ENCODE measurements at places on chromosomes 16 and 17. TPM values are rescaled to one million over a fixed set of nuclear protein-coding genes. Genes with fewer than 3 reads are reported as not detected.
A peak's percentile ranks its signal among the peaks of the same experiment; 100 is the strongest.

HOXB3 gene
- 0.97 TPM for total RNA-seq

GRCh38 chr17:50861822-50862528 is 4.2 kb downstream of the TOB1 start:
- DNase-seq = no peak

DNA sequence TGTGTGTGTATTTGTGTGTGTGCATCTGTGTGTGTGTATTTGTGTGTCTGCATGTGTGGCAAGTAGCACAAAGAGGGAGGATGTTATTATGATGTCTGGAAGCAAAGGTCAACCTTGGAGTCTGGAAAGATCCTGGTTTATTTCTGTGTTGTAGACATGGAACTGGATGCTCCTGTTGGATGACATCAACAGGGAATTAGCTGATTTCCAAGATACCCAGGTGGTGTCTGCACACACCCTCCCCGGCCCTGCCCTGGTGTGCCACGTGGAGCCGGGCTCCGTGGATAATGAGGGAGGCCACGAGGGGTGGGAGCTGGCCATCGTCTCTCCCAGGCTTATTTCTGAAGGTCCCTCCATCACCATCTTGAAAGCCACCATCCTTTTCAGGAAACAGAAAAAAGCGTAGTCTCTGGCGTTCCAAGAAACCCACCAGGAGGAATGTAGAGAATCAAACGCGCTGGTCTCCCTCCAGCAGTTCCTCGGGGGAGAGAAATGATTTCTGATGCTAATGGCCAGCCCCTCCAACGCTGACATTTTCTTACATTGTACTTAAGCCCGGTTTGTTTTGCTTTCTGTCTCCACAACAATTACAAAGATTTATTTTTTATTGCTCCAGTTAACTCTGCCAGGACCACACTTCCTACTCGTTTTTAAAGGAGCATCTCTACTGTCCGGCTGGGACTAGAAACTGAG is 93.3 kb downstream of the FOXL1 start:
- peak; percentile 42 for DNase-seq

CDC27 gene
- total RNA-seq = 40.6 TPM

DNA sequence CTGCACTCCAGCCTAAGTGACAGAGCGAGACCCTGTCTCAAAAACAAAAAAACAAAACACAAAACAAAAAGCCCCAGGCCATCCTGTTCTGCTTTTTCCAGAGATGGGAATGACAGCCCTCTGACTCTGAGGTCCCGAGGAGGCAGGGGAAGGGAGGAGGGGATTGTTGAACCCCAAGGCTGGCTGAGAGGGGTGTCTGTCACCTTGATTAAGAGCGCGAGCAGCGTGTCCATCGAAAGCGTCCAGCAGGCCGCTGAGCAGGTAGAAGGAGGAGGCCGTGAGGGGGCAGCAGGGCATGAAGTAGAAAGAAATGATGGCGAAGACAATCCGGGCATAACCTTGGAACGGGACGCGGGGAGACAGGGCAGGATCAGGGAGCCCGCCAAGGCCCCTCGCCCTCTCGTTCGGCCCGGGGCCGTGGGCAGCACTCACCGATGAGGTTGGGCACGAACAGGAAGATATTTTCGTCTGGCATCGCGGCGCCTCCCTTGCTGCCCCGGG is 593 bp downstream of the CDIPT start:
- DNase-seq = no peak

OR1A2 gene
- not detected for total RNA-seq

GRCh38 chr16:56734429-56734828 is 4.5 kb downstream of the NUP93 start:
- DNase-seq = no peak

- DNase-seq = no peak
These were observed 107.1 kb upstream of the GSE1 start for GRCh38 chr16:85505794-85506634.

- no peak for DNase-seq
These were observed 130.6 kb downstream of the SEC14L1 start for GRCh38 chr17:77271411-77271810.

GRCh38 chr17:17042851-17043460 is 699 bp downstream of the MPRIP start:
- no peak for DNase-seq

- DNase-seq = no peak
These were observed 15.4 kb downstream of the KATNB1 start for GRCh38 chr16:57750796-57751538.

CAPN15 gene
- total RNA-seq = 95.5 TPM

RAMP2 gene
- 34.2 TPM for total RNA-seq

DNA sequence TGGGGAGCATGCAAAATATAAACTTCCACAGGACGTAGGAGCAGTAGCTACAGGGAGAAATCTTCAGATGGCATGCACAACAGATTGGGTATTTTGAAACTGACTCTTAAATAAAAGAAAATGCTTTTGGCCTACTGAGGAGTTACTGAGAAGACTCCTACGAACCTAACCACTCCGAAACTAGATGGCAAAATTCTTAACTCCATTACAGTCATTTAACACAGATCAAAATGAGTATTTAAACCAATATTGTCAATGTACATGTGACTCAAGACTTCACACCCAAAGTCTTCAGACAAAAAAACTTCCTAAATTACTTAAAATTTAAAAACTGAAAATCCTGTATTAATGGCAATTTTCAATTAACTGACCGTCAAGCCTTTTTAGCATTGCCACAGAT is 8.4 kb upstream of the TERB1 start:
- DNase-seq = no peak

DNA sequence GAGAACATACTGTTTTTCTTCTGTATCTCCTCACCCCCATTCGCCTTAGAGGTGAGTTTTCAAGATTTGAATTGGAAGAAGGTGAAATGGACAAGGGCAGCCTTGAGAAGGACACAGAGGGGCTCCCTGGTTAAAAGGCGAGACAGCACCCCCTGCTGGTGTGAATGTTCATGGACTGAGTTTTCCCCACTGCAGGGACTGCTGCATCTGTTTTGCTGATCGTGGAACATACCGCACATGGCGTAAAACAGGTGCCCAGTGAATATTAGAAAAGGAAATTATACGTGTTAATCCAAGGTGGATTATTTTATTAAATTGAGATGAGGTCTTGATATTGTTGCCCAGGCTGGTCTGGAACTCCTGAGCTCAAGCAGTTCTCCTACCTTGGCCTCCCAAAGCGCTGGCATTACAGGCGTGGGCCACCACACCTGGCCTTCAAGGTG is 54.5 kb downstream of the NDE1 start:
- DNase-seq = peak; percentile 94

KDM6B gene
- 12.5 TPM for total RNA-seq

DNA sequence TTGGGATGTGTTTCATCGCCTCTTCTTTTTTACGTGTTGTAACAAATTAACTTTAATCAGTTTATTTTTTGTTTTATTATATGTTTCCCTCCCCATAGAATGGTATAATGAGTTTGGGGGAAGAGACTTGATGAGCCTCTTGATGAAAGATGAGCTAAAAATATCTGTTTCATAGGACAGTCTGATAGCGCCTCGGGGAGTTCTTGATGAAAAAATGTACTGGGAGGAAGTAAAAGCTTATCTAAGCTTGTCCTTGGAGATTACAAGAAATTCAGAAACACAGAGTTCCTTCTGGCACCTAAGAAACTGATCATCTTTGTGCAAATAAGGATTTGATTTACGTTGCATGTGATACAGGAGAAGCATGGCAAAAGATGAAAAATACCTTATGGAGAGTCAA is 350.2 kb upstream of the CDH8 start:
- DNase-seq = no peak

DNA sequence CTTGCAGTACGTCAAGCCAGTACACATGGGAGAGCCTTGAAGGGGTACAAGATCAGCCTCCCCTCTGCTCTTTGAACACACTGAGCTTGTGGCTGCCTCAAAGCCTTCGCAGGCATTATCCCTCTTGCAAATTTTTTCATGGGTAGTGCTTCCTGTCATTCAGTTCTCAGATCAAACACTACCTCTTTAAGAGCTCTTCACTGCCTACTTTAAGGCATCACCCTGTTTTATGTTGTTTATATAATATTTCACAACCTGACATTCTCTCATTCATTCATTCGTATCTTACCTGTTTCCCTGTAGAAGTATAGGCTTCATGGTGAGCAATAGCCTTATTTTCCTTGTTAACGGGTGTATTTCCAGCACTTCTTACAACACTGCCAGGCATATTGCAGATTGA is 269.1 kb downstream of the CDH13 start:
- DNase-seq = no peak

DNA sequence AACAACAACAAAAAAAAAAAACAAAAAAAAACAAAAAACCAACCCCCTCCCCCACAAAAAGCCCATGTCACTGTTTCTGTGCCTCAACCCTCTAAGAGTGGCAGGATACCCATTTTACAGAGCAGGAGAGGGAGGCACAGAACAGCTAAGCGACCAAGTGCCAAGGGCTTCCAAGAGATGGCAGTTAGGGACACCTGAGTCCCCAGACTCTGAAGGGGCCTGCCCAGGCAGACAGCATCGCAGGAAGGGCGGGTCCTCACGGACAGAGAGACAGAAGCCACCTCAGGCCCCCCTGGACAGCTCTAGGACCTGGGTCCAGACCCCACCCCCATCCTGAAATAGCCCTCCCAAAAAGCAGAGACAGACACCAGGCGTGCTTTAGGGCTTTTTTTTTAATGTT is 21.6 kb upstream of the CPSF4L start:
- DNase-seq = no peak

SLC9A5 gene
- 0.57 TPM for total RNA-seq

GRCh38 chr16:711548-712320 is 3.2 kb upstream of the METRN start:
- peak; percentile 95 for DNase-seq

FN3K gene
- 4.8 TPM for total RNA-seq

FLII gene
- 202 TPM for total RNA-seq

DNA sequence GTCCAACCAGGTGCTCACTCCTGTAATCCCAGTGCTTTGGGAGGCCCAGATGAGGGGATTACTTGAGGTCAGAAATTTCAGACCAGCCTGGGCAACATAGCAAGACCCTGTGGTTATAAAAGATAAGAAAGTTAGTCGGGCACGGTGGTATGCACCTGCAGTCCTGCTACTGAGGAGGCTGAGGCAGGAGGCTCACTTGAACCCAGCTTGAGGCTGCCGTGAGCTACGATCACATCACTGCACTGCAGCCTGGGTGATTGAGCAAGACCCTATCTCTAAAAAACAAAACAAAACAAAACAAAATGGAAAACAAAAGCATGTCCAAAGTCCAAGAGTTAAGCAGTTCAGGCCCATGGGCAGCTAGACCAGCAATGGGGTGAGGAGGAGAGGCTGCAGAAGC is 143.2 kb downstream of the IRX5 start:
- peak; percentile 20 for DNase-seq

DNA sequence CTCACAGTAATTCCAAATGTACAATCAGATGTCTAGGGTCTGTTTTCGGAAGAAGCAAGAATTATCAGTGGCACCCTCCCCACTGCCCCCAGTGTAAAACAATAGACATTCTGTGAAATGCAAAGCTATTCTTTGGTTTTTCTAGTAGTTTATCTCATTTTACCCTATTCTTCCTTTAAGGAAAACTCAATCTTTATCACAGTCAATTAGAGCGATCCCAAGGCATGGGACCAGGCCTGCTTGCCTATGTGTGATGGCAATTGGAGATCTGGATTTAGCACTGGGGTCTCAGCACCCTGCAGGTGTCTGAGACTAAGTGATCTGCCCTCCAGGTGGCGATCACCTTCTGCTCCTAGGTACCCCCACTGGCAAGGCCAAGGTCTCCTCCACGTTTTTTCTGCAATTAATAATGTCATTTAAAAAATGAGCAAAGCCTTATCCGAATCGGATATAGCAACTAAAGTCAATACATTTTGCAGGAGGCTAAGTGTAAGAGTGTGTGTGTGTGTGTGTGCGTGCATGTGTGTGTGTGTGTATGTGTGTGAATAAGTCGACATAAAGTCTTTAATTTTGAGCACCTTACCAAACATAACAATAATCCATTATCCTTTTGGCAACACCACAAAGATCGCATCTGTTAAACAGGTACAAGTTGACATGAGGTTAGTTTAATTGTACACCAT is 59.7 kb downstream of the HLF start:
- DNase-seq = no peak

GRCh38 chr17:55513885-55514590 is 2.8 kb upstream of the SMIM36 start:
- peak; percentile 89 for DNase-seq

DNA sequence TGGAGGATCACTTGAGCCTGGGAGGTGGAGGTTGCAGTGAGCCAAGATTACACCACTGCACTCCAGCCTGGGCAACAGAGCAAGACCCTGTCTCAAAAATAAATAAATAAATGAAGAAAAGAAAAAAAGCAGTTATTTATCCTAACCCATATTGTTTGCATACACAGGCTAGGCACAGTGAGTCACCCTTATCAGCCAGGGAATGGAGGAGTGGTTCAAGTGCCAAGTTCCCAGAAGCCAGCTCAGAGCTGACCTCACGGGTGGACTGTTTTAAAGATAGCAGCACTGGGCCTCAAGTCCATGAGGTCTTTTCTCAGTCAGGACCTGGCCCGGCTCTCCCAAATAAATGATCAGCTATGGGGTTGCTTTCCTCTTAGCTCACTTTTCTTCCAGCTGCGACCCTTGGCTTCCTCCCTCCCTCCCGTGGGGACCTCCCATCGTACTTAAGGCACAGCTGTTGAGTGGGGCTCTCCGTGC is 22.6 kb upstream of the MGAT5B start:
- DNase-seq = no peak

- DNase-seq = no peak
These were observed 2.8 kb downstream of the PRSS33 start for GRCh38 chr16:2784358-2785100.

CA4 gene
- 2.1 TPM for total RNA-seq

TAT gene
- total RNA-seq = not detected

KCNAB3 gene
- total RNA-seq = 0.10 TPM

GRCh38 chr17:70109497-70109896 is 34.5 kb downstream of the KCNJ16 start:
- no peak for DNase-seq

- no peak for DNase-seq
These were observed 279.8 kb downstream of the UTP18 start for GRCh38 chr17:51540151-51540550.

DNA sequence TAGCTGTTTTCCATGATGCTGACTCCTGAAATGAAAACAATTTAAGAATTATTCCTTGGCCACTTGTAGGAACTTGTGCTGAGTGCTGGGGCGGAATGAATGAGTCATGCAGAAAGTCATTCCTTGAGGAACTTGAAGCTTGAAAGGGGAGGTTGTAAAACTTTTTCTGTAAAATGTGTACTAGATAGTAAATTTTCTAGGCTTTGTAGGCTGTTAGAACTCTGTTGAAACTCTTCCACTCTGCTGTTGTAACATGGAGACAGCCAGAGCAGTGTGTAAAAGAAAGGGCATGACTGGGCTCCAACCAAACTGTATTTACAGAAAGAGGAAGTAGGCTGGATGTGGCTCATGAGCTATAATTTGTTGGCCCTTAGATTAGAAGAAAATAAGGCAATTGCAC is 46.1 kb downstream of the ABCA8 start:
- DNase-seq = peak; percentile 72

DNA sequence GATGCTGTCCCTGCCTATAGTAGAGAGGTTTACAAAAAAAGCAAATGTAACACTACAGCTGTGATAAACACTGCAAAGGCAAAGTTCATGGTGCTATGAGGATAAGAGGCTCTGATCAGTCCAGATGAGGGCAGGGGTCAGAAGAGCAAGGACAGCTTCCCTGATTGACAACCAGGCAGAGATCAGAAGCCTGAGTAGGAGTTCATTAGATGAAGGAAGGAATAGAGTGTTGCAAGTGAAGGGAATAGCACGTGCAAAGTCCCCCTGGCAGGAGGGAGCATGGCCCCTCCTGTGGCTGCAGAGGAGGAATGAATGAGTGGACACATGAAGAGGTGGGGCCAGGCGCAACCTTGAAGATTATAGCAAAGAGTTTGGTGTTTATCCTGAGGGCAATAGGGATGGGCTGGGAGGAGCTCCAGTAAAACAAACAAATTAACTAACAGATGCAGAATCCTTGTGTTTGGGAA is 208.4 kb upstream of the IRX5 start:
- no peak for DNase-seq

All from lower leg skin (tissue), 4 donors.